ENCODE measurements at places on chromosomes 1 and 21.

DNA sequence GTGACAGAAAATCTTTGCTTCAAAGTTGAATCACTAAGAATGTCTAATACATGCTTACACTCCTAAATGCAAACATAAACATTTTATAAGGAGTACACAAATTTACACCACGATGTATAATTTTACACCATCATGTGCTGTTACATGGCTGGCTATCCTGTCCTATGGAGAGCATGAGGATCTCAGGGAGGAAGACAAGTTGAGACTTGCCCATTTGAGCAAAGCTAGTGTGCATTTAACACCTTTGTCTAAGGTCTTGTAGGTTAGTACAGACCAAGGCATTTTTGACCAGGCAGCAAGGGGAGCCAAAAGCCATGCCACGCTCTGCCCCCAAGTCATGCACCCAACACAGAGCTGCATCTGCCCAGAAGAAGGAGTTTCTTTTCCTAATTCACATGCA is 14.5 kb upstream of the COG2 start:
- no peak for DNase-seq

- peak; percentile 83 for DNase-seq
Observed at GRCh38 chr1:226121587-226122400, 59.3 kb downstream of the H3-3A start.

- DNase-seq, result peak; percentile 59
Observed at GRCh38 chr1:22861764-22862440, 110.8 kb downstream of the LACTBL1 start.

DNA sequence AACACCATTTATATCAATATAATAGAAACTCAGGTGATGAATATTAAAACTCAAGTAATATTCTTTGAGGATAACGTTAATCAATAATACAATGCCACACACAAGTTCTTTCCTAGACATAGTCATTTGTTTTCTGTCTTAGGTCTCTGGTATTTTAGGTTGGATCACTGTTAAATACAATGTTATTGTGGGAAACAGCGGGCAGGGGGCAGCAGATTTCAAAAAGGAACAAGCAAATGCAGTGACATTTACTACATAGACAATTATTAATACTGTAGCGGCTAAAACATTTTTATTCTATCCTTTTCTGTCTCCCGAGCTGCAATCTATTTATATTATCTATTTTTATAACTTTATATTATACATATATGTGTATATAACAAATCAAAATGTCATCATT is 186.4 kb upstream of the ZNHIT6 start:
- peak; percentile 70 for DNase-seq

DNA sequence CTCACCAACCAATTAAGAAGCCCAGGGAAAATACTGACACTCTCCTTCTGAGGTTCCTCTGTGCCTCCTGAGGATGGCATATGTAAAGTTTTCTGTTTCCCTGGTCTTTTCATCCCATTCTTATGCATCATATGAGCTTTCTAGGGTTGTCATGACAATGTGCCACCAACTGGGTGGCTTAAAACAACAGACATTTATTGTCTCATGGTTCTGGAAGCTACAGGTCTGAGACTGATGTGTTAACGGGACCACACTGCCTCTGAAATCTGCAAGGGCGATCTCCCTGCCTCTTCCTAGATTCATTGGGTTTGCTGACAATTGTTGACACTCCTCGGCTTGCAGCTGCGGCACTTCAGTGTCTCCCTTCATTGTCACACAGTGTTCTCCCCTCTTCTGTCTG is 308.4 kb downstream of the RGS7 start:
- DNase-seq, result no peak

GRCh38 chr1:12405325-12406210 is 175.7 kb downstream of the VPS13D start:
- DNase-seq, result no peak

DNA sequence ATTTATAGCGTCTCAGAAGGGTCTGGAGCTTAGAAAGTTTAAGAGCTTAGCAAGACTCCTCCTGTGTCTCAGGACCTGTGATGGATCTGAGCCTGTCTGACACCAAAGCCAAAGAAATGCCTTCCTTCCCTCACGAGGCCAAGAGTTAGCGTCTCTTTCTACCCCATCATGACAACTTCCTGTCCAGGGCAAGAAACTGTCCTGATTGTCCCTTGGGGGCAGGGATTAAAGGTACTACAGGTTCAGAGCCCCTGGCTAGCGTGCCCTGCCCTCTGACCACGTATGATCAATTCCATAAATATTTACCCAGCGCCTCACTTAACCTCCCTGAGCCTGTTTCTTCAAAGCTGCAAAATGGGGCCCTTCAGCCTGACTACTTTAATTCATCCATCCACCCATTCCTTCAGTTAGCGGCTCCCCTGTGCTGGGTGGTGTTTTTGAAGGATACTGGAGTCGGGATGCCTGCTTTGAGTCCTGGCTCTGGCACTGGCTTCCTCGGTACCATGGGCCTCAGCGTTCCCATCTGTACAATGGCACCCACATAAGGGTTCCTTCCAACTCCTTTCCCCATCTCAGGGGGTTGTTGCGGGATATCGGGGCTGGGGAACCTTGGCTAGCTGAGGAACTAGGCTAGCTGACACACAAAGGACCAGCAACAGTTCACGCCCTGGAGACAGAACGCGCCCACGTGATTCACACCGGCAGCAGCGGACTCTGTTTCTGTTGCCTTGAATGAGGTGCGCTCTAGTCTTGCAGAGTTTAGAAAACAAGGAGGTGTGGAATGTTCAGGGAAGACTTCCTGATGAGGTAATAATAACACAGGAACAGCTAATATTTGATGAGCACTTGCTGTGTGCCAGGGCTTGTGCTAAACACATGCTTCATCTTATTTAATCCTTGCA is 23.0 kb upstream of the EPHA2 start:
- DNase-seq, result no peak

DNA sequence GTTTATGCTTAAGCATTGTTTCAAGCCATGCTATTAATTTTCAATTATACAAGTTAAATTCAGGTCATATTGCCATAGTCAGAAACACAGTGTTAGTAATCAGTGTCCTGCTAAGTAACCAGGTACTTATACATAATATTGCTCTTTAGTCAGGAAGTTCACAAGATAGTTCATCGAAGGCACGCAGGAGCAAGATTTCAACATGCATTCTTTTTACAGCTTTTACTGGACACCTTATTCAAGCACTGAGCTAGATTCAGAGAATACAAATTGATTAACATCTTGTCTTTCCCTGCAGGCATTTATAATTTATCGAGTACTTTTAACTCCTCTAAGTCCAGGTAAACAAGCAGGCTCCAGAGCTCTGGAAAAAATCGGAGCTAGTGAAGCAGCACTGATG is 202.3 kb upstream of the BRINP3 start:
- DNase-seq, result no peak

- peak; percentile 20 for DNase-seq
Observed at GRCh38 chr1:64920941-64921589, 45.3 kb downstream of the JAK1 start.

DNA sequence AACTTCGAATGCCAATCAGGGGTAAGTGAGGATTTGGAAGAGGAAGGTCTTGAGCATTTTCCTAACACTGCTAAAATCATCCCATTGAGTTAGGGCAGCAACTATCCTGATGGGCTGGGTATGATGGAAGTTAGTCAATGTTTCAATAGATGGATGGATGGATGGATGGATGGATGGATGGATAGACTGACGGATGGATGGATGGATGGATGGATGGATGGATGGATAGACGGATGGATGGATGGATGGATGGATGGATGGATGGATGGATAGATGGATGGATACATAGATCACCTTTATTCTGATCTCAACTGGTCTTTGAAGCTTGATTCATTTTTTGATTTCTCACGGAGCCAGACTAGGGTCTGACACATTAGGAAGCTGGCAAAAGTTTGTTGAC is 2.3 kb upstream of the CLDN14 start:
- DNase-seq, result no peak

GRCh38 chr1:148372731-148373130 is 110.4 kb downstream of the PPIAL4G start:
- no peak for DNase-seq

DNA sequence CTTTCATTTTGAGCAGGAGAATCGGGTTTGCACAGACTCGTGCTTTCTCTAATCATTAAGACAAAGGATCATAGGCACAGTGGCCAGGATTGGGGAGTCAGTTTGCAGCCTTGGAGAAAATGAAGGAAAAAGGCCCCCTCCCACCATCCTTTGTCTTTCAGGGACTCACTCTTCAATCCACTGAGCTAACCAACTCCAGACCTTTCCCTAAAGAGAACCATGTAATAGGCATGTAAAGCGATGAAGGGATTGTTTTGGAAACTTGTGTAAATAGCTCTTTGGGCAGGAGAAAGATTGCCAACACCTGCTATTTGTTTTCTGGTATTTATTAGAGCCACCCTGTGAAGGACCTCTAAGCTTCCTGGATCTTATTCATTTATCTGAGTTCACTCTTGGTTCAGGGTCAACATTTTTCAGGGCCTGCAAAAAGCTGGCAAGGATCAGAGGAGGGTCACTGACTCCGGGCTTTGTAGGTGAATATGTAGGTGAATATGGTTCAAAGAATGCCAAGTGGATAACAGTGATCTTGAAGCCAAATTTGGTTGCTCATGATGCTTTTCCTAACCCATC is 192.6 kb upstream of the FGGY start:
- DNase-seq, result no peak

- no peak for DNase-seq
Observed at GRCh38 chr21:35843911-35844667, 216.2 kb downstream of the SETD4 start.

- DNase-seq, result no peak
Observed at GRCh38 chr1:172442843-172443565, 865 bp downstream of the PIGC start.

DNA sequence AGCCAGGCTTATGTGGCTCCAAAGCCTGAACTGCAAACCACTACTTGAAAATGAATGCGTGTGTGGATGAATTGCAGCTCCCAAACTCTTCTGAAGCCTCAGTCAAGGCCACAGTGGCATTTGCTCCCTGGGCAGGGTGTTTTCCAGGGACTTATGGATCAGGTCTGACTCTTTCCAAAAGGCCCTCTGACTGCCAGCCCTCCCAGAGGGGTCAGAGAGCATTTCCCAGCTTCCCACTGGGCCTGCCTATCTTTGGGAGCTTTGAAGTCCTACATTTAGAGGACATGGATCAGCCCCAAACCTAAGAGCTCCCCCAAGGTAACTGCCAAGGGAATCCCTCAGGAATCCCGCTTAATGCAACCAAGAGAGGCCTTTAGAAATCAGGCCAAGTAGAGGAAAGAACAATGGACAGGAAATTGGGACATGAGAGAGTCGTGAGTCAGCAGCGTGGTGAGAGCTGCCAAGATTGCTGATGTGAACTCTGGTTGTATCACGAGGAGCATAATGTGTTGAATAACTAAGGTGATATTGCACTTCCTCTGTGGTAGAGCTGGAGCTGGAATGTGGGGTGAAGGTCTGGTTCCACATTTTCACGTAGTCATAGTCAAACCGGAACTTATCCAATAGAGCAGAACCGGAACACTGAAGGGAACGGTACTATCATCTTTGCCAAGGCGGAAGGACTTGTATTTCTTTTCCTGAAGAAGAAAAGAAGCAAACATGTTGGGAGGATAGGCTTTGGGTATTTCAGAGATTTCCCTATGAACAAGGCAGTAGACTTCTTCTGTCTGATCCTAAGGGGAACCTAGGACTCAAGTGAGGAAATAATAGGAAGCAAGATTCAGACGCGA is 99.4 kb upstream of the JUN start:
- peak; percentile 89 for DNase-seq

DNA sequence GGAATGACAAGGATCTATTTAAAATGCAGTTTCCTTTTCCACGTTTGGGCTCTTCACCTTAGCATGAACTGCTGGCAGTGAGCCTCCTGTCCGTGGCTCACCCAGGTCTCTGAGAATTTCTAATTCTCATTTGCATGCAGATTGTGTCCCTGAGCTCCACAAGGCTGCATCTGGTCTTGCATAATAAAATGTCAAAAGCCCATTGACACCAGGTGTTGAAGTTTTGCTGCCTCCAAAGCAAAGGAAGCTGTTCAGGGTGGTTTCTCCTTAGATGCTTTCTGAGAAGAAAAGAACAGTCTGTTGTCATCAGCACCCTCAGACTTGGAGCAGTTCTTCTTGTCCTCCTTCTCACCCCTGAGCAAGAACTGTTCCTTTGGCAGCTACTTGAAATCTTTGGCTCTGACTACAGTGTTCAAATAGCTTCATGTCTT is 433.1 kb upstream of the KAZN start:
- DNase-seq, result no peak

DNA sequence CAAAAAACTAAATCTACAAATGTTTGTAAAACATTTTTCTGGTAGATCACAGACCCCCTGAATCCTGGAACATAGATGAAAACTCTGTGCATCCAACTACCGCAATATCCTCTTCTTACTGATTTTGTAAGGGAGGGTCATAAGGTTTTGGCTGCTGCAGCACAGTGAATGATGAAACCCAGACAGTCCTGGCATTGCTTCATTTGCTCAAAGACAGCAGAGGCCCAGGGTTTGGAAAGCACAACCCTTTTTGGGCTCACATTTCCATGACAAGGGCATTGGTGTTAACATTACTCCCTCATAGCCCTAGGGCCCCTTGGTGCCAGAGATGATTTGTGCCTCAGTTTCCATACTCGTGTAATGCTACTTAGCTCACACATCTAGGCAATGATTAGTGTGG is 51.2 kb downstream of the PLXNA2 start:
- no peak for DNase-seq

GRCh38 chr1:18183533-18183932 is 75.9 kb downstream of the IGSF21 start:
- no peak for DNase-seq

DNA sequence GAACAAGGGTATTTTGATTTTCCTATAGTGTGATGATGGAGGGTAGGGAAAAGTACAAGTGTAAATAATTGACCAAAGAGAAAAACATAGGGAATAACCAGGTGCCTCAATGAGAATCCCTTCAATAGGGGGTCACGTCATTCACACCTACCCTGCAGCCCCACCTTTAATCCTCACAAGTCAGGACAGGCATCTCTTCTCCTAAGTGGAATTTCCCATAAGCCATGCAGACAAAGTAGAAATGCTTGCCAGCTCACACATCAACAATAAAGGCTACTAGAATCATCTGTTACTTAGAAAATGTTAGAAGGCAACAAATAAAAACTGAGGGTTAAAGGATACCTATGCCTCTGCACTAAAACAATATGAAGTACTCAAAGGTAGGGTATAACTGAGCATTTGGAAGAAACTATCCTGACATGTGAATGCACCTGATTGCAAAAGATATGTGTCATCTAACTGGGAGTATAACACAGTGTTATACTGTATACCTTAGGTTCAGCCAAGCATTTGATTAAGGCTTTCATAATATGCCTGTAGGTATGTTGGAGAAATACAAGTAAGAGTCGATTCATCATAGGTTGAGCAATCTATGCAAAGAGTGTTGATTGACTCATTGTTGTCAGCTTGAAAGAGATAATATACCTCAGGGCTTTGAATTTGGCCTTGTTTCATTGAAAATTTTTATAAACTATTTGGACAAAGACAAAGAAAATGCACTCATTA is 32.4 kb upstream of the ATP1A1 start:
- no peak for DNase-seq

- DNase-seq, result no peak
Observed at GRCh38 chr1:85275701-85276214, 674 bp downstream of the BCL10 start.

- no peak for DNase-seq
Observed at GRCh38 chr1:30273021-30273325, 450.4 kb downstream of the MATN1 start.

Data from OCI-M1 (cell line).